ENCODE measurements at places on chromosomes 16 and 17.

DNA sequence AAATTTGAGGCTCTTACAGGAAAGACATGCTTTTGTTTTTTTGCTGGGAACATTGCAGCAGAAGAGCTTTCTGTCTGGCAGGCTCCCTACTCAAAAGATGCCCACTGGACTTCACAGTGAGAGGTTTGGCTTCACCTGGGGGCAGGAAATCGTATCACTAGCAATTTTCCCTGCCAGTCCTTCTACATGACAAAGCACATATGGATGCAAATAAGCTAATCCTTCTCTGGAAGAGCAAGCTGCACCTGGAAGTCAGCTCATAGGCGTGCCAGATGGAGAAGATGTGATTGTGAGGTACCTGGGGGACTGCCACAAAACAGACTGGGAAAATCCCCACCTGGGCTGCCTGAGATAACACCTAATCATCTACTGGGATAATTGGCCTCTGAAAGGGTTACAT is 195.0 kb upstream of the CPHXL start:
- DNase-seq: no peak

DNA sequence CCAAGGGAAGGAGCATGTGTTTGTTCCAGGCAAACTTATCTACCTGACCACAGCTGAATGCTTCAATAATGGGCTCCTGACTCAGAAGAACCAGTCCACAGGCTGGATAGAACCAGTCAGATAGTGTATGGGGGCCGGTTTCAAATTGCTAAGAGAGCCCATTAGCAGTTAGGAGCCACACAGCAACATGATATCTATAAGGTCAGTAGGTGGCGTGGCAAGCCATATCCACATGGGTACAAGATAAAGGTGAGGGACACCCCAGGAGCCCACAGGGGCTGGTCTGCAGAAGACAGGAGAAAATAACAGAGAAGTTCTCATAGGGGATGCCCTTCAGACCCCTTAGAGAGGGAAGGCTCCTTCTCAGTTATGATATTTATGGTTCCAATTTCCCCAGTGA is 31.6 kb upstream of the CDRT15 start:
- no peak for DNase-seq

GRCh38 chr16:62363501-62363900 is 327.3 kb upstream of the CDH8 start:
- no peak for DNase-seq

DNA sequence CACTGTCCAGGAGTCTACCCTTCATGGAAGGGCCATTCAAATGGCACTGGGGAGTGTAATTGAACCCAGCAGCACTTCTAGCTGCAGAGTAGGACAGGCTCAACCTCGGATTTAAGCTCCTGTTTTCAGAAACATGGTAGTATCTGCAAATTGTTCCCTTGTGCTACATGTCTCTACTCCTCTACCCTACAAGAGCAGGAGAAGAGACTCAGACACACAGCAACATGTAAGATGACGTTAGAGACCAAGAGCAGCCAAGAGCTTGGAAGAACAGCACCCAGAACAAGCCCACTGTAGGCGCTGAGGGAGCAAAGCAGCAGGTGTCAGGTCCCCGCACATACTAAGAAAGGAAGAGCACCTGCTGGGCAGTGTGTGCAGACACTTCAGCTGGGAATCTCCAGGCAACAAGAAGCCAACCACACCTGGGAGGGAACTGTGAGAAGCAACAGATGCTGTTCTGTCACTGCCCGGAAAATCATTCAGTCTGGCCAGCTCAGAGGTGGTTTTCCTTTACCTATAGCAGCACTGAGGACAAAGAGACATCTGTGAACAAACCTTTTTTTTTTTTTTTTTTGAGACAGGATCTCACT is 35.6 kb upstream of the MNT start:
- DNase-seq: no peak

DNA sequence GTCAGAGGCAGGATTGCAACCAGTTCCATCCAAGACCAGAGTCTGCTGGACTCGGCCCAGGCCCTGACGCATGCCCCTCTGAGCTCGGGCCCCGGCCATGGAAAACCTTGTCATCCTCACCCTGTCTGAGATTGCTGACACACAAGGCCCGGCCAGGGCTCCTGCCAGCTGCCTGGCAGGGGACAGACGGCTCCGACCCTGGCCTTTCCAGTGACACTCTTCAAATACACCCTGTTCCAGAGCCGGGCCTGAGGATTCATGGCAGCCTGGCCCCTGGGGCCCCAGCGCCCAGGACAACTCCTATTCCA is 3.2 kb upstream of the PABPN1L start:
- DNase-seq: no peak

DNA sequence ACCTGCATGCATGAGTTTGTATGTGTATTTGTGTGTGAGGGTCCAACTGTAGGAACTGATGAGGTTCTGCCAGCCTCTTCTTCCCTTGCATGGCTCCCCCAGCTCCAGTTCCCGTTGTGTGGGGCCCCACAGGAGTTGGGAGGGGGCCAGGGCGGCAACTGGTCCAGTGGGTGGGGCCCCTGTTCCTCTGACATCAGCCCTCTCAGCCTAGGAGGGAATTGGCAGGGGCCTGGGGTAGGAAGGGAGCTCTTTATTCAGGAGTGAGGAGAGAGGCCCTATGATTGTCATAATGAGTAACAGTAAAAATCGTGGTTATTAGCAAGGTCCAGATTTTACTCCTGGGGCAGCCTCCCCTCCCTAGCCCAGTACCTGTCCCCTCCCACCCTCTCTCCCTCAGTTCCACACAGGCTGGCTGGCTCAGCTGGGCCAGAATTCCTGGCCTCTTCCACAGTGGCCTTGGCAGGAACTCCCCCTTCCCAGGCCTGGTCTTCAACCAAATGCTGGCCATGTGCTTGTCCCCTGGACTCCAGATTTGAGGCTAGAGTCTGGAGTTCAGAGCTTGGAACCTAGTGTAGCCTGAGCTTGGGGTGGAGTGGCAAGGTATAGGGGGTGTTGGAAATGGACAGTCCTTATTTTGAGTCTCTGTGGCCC is 18.9 kb downstream of the RARA start:
- DNase-seq: no peak

DNA sequence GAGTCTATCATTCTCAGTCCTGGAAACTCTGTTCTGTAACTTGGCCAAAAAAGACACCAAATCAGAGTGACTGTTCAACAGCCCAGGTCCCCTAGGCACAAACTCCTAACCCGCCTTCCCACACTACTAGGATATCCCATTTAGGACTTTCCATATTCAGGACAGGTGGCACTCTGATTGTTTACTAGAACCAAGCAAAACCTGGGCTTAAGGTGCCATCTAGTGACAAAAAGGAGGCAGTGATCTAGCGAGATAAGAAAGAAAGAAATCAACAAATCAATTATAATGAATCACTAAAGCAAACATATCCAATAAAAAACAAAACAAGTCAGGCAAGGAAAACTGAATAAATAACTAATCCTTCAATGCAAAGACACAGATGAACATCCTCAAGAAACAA is 203.9 kb downstream of the CEP112 start:
- no peak for DNase-seq

GRCh38 chr17:42456223-42457106 is 2.2 kb upstream of the ATP6V0A1 start:
- DNase-seq: no peak

DNA sequence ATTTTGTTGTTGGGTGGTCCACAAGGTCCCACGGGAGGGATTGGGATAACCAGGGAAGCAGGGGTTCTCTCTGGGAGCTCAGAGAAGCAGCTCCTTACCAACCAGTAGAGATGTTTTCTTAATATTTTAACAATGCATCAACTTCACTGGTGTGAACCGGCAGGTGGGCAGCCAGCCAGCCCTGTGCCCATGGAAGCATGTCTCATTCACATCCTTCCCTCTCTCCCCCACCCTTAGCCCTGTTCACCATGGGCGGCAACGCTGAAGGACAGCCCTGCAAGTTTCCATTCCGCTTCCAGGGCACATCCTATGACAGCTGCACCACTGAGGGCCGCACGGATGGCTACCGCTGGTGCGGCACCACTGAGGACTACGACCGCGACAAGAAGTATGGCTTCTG is 9.3 kb downstream of the MMP2 start:
- DNase-seq: no peak

DNA sequence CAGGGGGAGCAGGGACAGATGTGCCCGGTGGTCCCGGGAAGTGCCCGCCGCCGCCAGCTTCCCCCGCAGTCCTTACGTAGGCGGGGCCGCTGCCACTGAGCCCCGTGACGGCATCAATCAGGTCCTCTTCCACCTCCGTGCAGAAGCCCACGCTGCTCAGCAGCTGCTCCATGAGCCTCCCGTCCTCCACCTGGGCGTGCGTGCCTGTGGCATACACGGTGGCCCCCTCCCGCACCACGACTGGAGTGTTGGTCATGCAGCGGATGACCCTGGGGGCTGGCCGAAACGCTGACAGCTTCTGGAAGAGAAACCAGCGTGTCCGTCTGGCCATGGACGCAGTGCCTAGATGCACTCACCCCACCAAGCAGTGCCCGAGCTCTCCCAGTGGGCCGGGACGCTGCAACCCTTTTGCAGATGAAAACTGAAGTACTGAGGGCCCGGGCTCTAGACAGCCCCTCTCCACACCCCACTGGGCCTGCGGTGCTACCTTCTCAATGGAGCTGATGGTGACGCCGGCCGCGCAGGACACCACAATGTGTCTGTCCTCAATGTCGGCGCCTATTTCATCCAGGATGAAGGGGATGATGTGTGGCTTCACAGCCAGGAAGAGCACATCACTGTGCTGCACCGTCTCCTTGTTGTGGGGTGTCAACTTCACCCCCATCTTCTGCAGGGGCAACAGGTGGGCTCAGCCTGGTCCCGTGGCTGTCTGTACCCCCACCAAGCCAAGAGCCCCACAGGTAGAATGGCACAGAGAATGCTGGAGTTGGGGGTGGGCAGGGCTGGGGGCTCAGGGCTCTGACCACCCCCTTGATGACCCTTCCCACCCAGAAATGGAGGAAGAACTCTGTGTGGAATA is 2.0 kb downstream of the PYCR1 start:
- DNase-seq: no peak

GRCh38 chr16:24943471-24943870 is 71.7 kb downstream of the ARHGAP17 start:
- no peak for DNase-seq

DNA sequence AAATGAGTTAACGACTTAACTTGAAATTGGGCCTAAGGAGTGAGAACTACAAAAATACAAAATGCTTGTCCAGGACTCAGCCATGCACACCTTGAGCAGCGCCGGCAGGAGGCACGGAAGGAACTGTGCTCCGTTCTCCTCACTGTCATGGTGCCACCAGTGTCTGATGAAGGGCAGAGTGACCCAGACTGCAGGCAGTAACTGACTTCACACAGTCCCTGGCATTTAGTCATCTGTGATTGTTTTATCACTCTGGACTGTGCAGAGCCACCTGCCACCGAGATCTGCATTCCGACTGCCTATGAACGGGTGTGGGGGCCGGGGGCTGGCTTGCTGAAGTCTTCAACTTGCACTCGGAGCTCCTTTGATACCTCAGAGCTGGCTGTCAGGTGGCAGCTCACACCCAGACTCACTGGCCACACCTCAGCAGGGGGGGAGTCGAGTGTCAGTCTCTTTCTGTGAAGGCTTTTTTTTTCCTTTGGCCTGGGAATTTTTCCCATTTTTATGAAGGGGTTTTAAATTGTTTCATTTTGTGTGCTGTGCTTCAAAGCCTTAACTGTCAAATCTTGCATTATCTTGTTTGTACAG is 20.2 kb upstream of the ENDOV start:
- DNase-seq: no peak

DNA sequence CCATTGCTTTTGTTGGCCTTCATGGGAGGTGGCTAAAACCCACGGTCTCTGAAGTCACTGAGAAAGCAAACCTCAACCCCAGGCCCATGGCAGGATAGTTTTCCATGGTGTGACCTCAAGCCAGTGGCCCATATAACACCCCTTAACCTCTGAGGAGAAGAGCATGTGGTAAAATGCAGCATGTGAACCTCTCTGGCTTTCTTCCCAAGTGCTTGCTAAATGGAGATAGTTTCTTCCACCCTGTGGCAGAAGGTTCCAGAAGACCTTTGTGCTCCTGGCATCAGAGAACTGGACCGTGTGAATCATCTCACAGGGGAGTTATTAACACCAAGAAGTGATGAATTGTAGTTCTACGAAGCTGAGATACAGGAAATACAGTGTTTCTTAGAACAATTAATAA is 47.3 kb downstream of the MYOCD start:
- no peak for DNase-seq

DNA sequence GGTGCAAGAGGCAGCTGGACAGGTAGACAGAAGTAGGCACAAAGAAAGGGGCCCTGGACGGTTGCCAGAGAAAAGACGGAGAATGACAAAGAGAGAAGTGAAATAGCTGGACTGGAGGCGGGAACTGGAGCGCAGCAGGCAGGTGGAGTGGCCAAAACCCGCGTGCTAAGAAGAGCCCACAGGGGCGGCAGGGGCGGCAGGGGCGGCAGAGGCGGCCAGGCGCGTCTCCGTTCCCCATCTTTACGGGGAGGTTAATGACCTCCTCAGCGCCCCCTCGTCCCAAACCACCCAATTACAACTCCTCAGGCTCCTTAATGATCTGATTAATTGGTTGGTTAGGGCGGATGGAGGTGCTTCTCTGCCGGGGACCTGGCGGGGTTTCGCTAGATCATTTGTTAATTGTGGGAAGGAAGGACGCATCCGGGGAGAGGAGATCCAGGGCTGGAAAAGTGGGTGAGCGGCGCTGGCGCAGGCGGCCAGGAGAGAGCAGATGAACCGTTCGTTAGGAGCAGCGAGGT is 15.4 kb upstream of the HOXB9 start:
- DNase-seq: no peak

GRCh38 chr17:36511216-36511615 is 23.5 kb downstream of the MYO19 start:
- DNase-seq: no peak

GRCh38 chr16:56682703-56683397 is 580 bp downstream of the MT1X start:
- DNase-seq: no peak

DNA sequence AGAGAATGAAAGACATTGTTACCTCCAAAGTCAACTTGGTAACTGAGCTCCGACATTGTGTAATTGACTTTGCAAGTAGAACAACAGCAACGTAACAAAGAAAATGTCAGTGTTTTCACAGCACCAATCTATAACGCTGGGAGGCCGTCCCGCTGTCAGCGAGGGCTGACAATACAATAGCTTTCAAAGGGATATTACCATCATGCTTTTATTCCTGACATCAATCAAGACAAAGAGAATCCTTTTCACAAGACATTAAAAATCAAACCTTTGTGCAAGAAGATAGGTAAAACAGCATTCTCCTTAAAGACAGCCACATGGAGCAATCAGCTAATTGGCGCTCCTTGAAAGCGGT is 6.2 kb downstream of the ZNF423 start:
- DNase-seq: no peak

- no peak for DNase-seq
Observed at GRCh38 chr16:68380676-68381362, 67.5 kb downstream of the SMPD3 start.
